ENCODE measurements at places on chromosomes 6 and 20.

DNA sequence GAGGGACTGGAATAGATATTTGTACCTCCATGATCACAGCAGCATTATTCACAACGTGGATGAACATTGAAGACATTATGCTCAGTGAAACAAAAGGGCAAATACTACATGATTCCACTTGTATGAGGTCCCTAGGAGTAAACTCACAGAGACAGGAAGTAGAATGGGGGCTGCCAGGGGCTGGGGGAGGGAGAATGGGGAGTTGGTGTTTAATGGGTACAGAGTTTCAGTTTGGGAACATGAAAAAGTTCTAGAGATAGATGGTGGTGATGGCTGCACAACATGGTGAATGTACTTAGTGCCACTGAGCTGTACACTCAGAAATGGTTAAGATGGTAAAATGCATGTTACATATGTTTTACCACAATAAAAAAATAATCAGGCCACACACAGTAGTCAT lies 164.3 kb upstream of the RREB1 start:
- no peak for DNase-seq

- no peak for DNase-seq
Measured at GRCh38 chr20:62742979-62743776, 34.5 kb downstream of the NTSR1 start.

- no peak for DNase-seq
Measured at GRCh38 chr6:134810402-134810801, 139.5 kb downstream of the ALDH8A1 start.

GRCh38 chr20:62292108-62292507 lies 10.7 kb upstream of the ADRM1 start:
- no peak for DNase-seq

- no peak for DNase-seq
Measured at GRCh38 chr6:30267423-30267822, 54.2 kb upstream of the TRIM26 start.

DNA sequence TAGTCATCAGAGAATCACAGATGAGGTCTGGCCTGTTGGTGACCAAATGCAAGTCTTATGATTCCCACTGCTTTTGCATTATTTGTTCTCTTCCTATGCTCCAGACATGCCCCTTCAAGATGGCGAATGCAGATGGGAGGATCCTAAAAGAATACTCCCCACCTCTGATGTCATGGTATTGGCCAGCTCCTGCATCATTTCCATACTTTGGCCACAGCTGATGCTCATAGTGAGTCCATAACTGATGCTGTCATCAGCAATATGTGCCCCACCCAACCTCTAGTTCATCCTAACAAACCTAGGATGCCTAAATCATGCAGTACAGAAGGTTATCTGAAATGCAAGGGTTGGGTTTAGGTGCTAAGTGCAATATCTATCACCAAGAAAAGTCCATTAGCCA lies 5.4 kb upstream of the WFDC9 start:
- no peak for DNase-seq

- DNase-seq, result peak; percentile 52
Measured at GRCh38 chr6:109454496-109455436, 806 bp downstream of the MICAL1 start.

DNA sequence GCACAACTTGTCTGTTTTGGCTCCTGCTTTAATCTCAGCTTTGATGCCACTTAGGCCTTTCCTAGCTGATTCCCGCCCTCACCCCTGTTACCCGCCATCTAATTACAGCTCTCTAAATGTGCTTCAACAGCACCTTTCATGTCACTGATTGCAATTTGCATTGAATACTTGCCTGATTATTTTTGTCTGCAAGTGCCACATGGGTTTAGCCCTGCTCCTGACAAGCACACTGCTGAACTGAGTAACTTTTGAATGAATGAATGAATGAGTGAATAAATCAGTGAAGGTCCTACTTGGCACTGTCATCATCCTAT lies 591 bp upstream of the DCBLD1 start:
- DNase-seq, result no peak

DNA sequence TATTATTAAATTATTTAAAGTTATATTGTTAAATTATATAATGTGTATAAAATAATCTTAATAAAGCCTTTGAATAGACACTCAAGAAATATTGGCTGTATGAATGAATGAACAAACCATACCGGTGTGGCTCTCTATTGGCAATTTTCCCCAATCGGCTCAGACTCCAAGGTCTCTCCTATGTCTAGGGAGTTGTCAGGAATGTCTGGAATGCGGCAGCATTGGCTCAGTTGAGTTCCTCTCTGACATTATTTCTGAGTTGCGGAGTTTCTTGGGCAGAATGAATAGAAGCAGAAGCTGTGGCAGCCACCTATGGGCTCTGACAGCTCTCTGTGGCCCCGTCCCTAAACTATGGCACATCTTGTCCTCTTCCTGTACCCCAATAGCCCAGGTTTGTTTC lies 111.0 kb downstream of the SOBP start:
- DNase-seq, result no peak

DNA sequence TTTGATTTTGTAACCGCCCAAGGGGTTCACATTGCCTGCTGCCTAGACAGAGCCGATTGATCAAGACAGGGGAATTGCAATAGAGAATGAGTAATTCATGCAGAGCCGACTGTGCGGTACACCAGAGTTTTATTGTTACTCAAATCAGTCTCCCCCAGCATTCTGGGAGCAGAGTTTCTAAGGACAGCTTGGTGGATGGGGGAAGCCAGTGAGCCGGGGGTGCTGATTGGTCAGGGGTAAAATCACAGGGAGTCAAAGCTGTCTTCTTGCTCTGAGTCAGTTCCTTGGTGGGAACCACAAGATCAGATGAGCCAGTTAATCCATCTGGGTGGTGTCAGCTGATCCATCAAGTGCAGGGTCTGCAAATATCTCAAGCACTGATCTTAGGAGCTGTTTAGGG lies 60.0 kb upstream of the EZR start:
- peak; percentile 11 for DNase-seq

DNA sequence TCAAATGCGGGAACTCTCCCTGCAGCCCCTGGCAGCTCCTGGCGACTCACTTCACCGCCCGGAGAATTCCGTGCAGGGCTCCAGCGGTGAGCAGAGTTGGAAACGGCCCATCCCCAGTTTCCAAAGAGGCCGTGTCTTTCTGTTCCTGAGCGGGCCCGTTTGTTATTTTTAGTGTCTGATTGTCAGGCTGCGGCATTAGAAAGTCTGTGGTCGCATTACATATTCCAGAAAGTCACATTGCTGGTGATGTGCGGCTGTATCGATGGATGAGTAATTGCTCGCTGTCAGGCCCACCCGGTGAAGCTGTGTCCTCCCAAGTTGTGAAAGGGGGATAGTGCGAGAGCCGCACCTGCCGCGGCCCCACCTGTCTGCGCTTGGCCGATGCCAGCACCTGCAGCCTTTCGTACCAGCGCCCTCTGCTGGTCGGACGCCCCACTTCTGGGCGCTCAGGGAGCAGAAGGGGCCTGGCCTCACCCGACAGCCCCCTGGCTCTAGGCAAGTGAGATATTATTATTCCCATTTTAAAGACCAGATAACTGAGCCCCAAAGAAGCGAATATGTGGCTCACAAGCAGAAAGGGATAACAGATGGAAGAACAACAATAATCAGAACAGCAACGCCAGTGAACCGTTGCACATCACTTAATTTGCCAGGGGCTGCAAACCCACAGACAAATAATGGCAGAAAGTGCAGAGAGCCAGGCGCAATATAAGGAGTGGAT lies 244.9 kb downstream of the TSHZ2 start:
- DNase-seq, result peak; percentile 32

DNA sequence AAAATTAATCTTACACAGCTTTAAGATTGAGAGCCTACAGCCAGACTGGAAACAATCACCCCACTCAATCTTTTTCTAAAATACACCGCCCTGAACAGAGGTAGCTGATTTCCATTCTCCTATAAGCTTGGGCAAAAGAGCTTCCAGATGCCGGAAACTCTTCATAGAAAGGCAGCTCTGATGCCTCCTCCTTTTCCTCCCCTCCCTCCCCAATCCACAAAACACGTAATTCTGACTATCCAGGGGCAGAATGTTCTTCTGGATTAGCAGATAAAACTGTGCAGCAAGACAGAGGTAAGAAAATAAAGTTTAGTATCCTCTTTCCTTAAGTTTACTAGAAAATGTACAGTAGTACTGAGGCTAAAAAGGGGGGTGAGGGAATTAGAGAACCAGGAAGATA lies 15.8 kb downstream of the ADNP start:
- no peak for DNase-seq

DNA sequence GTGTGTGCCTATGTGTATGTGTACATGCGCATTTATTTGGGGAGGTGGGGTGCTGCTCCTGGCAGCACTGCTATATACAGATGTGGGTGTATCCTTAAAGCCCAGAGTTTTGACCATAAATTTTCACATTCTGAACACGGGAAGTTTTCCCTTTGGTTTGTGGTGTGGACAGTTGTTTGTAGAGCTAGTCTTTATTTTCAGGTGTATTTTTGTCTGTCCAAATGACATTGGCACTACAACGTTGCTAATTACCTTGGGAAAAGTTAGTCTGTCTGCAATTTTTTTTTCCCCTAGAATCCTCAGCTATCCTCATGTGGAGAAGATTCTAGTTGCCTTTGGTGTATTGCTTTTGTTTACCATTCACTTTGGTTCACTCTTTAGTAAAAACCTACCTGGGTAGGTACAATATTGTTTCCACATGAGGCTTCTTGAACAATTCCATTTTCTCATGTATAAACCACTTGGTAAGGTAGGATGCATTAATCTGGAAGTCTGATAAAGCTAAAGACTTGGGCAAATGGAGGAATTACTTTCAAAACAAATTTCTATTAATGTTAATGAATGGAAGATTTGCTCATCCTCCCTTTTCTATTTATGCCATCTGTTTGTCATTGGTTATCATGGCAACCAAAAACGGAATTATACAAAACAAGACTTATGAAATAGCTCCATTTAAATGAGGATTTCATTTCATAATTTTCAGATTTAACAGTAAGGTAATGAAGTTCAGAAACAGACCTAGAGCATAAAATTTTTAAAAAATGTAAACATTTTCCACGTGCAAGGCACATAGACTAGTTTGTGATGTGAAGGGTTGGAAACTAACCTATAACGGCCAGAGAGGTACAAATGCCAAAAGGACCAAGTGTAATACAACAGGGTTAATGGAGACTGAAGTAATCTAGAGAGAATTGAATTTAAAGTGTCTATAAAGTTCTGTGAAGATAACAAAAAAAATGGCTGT lies 3.9 kb downstream of the CCN2 start:
- no peak for DNase-seq

- DNase-seq, result no peak
Measured at GRCh38 chr20:63017826-63018411, 11.2 kb upstream of the BHLHE23 start.

GRCh38 chr20:25090492-25091429 lies 8.8 kb upstream of the VSX1 start:
- peak; percentile 23 for DNase-seq

- DNase-seq, result no peak
Measured at GRCh38 chr6:88840289-88840688, 123.1 kb downstream of the RNGTT start.

DNA sequence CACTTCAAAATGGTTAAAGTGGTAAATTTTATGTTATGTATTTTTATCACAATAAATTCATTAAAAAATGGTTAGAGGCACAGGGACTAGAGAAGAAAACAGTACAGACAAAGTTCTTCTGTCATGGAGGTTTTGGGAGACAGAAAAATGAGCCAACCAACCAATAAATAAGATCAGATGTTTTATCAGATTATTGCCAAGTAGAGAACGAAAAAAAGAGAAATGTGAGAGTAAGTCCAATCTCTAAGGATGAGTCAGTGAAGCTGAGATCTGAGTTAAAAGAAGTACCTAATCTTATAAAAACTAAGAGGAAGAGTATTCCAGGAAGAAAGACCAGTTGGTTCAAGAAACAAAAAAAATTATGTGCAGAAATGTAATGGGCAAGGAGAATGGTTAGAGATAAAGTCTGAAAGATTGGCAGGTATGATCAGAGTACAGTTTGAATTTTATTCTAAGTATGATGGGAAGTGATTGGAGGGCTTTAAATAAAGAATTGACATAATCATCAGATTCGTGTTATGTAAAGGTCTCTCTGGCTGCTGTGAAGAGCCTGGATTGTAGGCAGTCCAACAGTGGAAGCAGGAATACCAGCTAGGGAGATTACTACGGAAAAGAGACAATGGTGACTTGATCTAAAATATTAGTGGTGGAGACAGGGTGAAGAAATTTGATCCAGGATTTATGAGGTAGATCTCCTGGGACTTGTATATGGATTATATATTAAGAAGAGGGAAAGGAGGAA lies 79.6 kb downstream of the RCAN2 start:
- no peak for DNase-seq

DNA sequence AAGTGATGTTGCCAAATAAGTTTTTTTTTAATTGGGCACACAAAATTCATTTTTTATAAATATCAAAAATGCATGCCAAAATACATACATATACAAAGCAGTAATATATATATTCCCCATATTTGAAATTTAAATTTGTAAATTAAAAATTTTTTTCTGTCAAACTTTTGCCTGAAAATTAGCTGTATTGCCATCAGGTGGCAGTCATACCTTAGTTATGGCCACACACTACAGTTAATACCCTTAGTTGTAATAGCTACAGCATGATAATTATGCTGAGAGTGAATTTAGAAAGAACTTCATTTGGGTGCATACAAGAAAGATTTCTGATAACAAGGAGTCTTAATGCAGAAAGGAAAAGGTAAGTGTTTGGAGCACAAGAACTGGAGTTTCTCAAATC lies 46.2 kb upstream of the SDHAF4 start:
- DNase-seq, result no peak

GRCh38 chr20:50675671-50676376 lies 15.5 kb downstream of the RIPOR3 start:
- DNase-seq, result no peak

DNA sequence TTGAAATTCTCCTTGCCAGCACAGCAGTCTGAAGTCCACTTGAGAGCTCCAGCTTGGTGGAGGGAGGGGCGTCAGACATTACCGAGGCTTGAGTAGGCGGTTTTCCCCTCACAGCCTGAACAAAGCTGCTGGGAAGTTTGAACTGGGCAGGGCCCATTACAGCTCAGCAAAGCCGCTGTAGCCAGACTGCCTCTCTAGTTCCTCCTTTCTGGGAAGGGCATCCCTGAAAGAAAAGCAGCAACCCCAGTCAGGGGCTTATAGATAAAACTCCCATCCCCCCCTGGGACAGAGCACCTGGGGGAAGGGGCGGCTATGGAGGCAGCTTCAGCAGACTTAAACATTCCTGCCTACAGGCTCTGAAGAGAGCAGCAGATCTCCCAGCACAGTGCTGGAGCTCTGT lies 325.3 kb downstream of the GJA1 start:
- no peak for DNase-seq

DNA sequence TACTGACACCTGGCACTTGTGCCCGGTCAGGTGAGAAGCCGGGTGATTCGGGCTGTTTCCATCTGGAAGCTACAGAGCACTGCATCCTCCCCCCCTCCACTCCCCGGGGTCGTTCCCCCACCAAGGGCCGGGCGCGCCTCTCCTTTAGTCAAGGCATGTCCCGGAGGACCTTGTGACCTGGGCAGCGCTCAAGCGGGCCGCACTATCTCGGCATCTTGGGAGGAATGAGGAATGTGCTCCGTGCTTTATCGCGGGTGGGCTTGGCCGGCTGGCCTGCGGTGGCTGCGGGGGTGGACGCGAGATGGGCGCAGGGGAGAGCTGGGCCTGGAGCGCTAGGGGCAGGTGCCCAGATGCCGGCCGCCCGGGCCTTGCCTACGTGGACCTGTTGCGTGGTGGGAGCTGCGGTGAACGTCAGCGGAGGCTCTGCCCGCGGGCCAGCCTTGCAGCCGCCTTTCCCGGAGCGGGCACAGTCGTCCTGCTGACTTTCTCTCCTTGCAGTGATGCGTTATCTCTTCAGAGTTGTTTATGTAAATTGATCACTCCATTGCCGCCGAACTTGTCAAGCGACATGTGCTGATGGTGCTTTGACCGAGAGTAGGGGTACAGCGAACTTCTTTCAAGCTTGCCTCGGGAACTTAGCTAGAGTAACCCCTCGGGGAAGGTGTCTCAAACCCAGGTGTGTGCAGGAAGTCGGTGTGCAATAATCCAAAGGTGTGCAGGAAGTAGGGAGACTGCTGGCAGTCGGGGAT lies 1.1 kb downstream of the LRRC1 start:
- DNase-seq, result no peak

Data from stimulated activated CD8-positive, alpha-beta memory T cell treated with anti-CD3 and anti-CD28 coated beads, Interleukin-15, amount 100 ng/mL, for 4 hours (primary cell).